Stimulated activated CD4-positive, alpha-beta T cell treated with anti-CD3 and anti-CD28 coated beads, Interleukin-12 subunit alpha, Interleukin-12 subunit beta, amount 100 ng/mL, for 24 hours (primary cell): ENCODE measurements at places on chromosomes 1 and 21.

DNA sequence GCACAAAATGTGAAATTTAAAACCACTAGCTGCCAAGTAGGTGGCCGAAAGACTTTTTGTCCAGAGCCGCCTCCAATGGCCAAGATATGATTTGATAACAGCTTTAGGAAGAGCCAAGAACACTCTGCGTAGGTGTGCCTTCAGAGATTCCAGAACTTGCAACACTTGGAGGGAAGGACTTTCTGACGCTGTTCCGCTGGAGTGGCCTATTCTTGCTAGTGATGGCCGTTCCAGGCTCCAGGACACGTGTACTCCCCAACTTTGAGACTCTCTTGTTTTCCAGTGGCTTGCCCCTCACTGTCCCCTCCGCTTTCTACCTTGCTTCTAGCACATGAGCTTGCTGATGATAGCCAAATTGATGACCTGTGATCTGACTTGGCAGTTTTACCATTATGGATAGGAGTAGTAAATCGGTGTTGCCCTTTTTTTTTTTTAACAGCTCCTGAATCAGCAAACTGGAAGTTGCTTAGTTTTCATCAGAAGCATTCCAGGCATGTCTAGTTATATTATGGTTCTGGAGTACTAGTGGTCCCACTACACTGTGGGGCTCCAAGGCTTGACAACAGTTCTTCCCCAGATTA lies 1.0 kb downstream of the PRDX6 start:
- DNase-seq, result no peak

GRCh38 chr1:43414634-43415223 lies 25.0 kb downstream of the SZT2 start:
- DNase-seq, result peak; percentile 55

GRCh38 chr1:208421486-208421885 lies 177.3 kb upstream of the PLXNA2 start:
- DNase-seq, result no peak

- no peak for DNase-seq
Observed at GRCh38 chr1:209710093-209710492, 5.4 kb downstream of the HSD11B1 start.

GRCh38 chr1:226942392-226942791 lies 2.3 kb downstream of the COQ8A start:
- DNase-seq, result no peak

GRCh38 chr1:3377604-3378279 lies 76.7 kb upstream of the ARHGEF16 start:
- no peak for DNase-seq

GRCh38 chr1:46523496-46524353 lies 27.7 kb downstream of the KNCN start:
- DNase-seq, result no peak

GRCh38 chr1:167593860-167594259 lies 36.2 kb upstream of the RCSD1 start:
- DNase-seq, result no peak

GRCh38 chr1:30183895-30184294 lies 539.5 kb downstream of the MATN1 start:
- DNase-seq, result no peak

GRCh38 chr1:203667616-203668015 lies 41.0 kb downstream of the ATP2B4 start:
- DNase-seq, result no peak
